ENCODE measurements at places on chromosomes 11 and 22.

DNA sequence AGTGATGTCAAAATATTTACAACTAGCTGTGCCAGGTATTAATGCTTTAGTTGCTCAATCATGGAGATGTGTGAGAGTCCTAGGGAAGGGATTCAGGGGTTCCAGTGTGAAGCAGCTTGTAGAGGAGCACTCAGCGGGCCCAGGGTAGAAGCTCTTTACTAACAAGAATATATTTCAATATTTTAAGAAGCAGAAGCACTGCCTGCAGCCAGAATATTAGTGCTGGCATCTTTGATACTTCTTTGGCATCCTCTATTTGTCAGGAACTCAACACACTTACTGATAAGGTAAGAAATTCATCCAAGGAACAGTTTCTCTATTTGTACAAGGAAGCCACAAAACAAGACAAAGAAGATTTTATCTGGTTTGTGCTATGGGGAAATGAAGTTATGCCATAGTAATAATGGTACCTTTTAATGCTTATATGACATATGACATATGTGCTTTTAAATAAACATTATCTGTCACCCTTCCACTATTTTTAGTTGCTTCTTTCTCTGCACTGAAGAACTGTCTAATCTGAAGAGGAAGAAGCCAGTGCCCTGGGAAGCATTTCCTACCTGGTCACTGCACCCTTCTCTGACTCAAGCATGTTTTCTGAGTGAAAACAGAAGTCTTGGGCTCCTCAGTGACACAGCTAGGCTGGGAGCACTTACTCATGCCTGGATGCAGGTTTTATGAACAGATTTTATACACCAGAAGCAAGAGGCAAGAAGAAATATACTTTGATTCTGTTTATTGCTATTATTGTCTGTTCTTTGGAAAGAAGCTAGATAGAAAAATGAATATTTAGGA lies 388.1 kb upstream of the CCDC90B start:
- DNase-seq = no peak

- no peak for DNase-seq
These were observed 26.8 kb downstream of the CLDN25 start for GRCh38 chr11:113806406-113806805.

GRCh38 chr11:68904248-68904847 lies 657 bp downstream of the IGHMBP2 start:
- DNase-seq = no peak

- no peak for DNase-seq
These were observed 84.7 kb downstream of the MAML2 start for GRCh38 chr11:96257972-96258934.

DNA sequence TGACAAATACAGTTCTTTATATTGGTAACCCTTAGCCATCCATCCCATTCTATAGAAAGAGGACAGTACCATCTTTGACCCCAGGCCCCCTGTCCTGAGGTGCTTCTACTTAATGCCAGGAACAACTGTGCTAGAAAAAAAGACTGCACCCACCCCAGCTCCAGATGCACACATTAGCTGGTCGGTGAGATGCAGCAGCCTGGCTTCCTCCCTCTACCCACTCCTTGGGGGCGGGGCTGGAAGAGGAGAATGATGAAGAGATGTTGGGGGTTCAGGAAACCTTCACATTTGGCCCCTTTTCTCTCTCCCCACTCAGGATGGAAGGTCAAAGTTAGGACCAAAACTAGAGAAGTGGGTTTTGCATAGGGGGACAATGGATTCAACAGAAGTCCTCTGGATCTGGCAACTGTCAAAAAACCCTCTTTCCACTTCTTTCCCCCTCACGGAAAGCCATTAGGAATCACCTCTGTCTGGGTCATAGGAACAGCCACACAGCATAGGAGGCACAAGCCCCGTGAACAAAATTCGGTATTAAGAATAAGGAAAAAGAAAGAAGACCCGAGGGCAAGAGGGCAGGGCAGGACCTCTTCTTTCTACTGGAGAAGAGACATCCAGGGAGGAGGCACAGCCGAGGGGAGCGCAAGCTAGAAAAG lies 755 bp downstream of the NRIP3 start:
- DNase-seq = no peak

GRCh38 chr11:62125316-62125715 lies 1.5 kb downstream of the INCENP start:
- no peak for DNase-seq

- DNase-seq = no peak
These were observed 301.8 kb downstream of the AASDHPPT start for GRCh38 chr11:106379265-106379664.

DNA sequence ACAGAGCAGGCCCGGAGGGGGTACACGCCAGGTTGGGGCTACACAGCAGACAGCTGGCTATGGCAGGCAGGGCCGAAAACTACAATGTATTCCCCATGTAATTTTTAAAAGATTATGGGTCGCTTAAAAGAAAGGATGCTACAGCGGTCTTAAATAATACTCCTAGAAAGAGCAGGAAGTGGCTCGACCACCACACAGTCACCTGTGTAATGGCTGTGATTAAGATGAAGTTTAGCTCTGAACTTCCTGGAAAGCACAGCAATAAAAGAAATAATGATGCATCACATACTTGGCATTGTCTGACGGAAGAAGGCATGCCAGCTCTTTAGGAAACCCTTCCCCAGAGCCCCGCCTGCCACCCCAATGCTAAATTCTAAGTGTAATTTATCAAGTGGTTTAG lies 32.6 kb downstream of the WNT11 start:
- no peak for DNase-seq

DNA sequence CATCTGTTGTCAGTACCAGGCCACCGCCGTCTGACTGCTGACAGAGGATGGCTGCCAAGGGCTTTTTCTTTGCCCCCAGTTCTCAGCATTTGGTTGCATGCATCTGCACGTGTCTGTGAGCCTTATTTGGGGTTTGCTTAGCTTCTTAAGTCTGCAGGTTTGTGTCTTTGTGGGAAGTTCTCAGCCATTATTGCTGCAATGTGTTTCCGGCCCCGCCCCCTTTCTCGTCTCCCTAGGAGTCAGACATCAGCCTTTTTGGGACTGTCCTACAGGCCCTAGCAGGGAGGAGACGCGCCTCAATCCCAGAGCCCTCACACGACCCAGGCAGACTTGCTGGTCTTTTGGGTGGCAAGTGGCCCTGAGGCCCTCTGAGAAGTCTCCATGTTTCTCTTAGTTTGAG lies 8.0 kb downstream of the MOB2 start:
- no peak for DNase-seq

DNA sequence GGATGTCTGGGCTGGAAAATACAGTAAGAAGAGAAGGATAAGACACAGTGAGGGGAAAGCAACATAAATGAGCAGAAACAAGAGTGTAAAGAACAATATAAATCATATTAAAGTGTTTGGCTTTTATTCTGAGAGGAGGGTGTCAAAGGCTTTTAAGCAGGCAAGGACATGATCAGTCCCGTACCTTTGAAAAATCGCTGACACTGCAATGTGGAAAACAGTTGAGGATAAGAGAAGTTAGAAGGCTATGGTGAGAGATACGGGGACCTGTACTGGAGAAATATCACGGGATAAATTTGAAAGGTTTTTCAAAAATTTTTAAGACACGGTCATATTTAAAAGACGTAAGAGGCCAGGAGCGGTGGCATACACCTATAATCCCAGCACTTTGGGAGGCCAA lies 30.3 kb downstream of the CDON start:
- no peak for DNase-seq

- no peak for DNase-seq
These were observed 791.2 kb upstream of the FAT3 start for GRCh38 chr11:91433284-91434010.

DNA sequence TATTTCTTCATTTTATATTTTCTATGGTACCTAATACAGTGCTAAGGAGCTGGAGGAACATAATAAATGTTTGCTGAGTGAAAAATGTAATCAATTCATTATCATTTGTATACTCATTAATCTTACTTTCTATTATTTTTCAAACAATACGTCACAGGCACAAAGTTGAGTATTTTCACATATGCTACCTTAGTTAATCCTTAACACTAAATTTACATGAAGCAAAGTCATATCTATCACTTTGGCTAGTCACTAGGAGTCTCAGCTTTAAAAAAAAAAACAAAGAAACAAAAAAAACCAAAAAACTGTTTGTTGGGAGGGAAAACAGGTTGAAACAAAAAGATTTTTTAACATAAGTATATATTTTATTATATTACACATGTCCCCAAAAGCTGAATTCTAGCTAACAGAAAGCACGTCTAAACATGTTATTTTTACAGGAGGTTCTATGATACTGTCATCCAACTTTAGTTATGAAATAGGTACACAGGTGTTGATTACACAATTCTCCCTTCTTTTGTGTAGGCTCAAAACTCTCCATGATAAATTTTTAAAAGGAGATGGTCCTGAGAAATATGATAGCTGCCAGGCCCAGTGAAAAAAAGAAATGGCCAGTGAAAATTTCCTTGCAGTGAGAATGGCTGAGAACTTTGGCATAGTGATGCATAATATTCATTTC lies 14.3 kb downstream of the HPS5 start:
- no peak for DNase-seq

GRCh38 chr11:30107899-30108298 lies 91.1 kb upstream of the KCNA4 start:
- no peak for DNase-seq

- no peak for DNase-seq
These were observed 2.5 kb upstream of the OR51B5 start for GRCh38 chr11:5345831-5346230.

DNA sequence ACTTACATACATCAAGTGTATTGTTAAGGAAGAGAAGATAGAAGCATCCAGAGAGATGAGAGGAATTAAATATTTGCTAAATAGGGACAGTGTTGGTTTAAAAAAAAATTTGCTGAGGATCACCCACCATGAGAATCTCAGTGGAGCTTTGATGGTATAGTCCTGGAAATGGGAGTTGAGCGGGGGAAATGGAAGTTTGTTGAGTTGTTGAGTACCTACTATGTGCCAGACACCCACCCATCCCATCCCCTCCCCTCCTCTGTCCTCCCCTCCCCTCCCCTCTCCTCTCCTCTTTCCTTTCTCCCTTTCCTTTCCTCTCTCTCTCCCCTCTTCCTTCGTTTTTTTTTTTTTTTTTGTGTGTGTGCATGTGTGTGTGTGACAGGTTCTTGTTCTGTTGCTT lies 4.7 kb upstream of the MFRP start:
- no peak for DNase-seq

GRCh38 chr11:33931067-33931466 lies 39.2 kb upstream of the LMO2 start:
- DNase-seq = no peak

DNA sequence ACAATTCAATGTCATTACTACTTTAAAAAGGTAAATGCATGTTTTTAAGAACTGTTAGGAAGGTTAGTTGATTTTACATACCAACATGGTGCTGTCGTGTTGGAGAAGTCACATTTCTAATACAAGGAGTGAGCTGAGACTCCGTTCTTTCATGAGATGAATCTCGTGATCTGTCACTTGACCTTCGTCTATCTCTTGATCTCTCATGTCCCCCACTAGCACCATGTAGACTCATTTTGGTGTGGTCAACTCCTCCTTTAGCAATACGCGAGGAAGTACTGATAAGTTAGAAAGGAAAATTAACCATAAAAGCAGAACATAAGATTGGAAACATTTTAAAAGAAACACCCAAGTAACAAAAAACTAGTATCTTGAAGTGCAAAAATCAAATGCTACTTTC lies 41.5 kb downstream of the BTBD10 start:
- no peak for DNase-seq

GRCh38 chr11:100805506-100806199 lies 118.6 kb downstream of the ARHGAP42 start:
- no peak for DNase-seq

DNA sequence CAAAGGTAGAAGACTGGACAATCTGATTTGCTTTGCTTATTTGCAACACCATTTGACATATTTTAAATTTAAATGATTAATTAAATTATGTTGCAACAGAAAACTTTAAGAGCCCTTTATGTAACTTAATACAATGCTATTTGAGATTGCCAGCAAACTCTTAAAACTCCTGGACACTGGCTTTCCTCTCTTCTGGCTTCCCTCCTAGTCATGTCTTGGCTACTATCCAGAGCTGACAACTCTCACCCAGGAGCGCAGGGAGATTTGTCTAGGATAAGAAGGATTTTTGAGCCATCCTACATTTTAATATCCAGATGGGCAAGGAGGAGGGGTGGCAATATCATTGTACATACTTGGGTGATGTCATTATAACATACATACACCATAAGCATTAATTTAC lies 134.3 kb downstream of the ELP4 start:
- no peak for DNase-seq

- no peak for DNase-seq
These were observed 14.8 kb upstream of the INCENP start for GRCh38 chr11:62108971-62109404.

DNA sequence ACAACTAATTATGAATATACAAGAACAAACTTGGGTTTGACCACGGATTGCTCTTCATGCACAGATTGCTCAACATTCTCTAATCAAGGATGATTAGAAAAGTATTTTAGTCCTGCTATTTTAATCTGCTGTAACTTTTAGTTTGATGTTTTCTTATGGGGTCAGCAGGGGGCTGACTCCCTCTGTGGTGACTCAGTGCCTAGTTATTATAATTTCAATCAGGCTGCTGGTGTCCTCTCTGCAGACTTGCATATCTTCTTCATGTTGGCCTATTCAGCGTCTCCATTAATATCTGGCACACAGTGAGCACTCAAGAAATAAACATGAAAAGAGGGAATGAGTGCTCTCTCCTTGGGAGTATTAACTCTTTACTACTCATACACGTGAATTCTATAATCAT lies 223.8 kb upstream of the DDI1 start:
- no peak for DNase-seq

DNA sequence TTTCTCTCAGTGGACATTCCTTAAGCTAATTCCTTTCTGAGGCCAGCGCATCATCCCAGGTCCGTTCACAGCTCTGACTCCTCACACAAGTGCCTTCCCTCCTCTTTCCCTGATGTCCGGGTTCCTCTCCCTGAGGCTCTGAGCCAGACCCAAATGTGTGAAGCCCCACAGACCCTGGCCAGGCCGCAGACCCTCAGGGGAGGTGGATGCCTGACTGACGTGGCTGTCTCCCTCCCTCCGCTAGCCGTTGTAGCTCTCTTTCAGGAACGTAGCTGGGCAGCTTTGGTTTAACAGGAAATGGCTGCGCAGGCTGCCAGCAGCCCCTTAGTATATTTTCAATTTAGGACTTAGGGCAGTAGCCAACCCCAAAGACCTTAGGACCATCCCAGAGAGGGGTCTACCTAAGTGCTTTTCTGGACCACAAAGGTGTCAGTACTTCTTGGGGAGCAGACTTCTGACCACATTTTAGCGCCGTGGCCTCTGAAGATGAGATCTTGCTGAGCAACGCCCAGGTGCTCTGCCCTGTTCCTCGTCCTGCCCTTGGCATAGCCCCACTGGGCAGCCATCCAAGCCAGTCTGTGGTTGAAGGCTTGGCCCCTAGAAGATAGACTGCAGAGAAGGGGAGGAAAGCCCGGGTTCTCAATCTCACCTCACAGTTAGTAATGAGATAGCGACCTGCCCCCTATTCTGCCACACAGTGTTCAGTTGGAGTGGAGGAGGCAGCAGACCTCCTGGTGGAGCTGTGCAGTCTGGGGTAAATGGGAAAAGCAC lies 27.0 kb downstream of the MYBPC3 start:
- DNase-seq = no peak

- DNase-seq = no peak
These were observed 6.5 kb downstream of the MLC1 start for GRCh38 chr22:50078761-50079160.

Data from NCI-H187 (cell line).